ENCODE measurements at places on chromosomes 16 and 17.

DNA sequence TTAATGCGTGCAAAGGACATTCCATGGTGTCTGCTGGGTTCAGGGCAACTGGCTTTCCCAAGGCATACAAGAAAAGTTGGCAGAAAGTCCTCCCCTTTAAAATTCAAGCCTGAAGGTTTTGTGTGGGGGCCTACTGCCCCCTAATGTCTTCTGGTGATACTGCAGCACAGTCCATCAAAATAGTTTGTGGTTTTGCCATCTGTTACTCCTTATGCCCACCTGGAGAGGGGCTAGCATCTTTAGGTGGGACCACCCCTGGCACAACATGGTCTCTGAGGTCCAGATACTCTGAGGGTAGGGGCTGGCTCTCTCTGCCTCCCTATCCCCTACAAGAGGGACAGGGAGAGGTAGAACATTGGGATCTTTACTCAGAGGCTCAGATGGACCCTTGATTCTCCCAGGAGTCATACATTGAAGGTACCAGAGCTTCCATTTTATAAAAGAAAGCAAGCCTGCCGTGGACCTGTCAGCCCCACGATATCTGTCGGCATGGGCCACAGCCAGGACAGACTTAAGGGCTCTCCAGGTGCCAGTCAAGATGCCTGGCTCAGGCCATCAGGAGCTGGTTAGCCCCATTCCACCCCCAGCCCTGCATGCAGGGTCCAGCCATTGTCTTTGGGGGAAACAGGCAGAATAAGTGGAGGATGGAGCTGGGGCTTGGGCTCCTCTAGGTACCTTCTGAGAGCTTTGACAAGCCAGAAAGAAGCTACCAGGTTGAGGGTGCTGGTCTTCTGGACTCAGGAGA is 6.3 kb downstream of the ESRP2 start:
- peak; percentile 82 for DNase-seq

DNA sequence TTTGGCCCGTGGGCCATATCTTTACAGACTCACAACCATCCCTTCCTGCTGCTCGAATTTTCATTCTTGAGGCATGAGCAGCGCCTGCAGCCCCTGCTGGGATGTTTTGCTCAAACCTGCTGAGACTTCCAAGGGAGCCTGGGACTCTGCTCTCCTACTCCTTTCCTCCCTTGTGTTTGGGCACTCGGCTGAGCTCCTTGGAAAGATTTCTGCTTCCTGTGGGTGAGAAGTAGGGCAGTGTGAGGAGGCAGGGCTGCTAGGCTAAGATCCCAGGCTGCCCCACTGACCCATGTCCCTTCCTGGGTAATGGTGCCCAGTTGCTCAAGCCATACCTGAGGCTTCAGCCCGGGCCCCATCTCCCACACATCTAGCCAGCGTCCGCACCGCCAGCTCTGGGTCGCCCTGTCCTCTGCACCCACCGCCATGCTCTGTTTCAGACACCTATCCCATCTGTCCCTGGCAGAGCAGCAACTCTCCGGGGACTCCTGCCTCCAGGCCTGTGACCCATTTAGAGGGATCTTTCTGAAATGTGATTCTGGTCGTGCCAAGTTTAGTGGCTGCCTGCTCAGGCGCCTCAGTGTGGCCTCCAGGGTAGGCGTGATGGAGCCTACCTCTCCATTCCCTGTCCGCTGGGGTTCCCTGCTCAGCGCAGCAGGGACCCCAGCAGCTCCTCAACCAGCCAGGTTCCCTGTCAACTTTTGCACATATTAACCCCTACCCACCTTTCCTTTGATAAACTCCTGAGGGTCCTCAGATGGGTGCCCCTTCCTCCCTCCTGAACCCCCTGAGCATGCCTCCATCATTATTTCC is 190.1 kb downstream of the CCDC182 start:
- no peak for DNase-seq

GRCh38 chr17:19387921-19388521 is 1.0 kb upstream of the MFAP4 start:
- DNase-seq: no peak

GRCh38 chr17:4492721-4493561 is 5.7 kb upstream of the SPNS2 start:
- DNase-seq: peak; percentile 48

DNA sequence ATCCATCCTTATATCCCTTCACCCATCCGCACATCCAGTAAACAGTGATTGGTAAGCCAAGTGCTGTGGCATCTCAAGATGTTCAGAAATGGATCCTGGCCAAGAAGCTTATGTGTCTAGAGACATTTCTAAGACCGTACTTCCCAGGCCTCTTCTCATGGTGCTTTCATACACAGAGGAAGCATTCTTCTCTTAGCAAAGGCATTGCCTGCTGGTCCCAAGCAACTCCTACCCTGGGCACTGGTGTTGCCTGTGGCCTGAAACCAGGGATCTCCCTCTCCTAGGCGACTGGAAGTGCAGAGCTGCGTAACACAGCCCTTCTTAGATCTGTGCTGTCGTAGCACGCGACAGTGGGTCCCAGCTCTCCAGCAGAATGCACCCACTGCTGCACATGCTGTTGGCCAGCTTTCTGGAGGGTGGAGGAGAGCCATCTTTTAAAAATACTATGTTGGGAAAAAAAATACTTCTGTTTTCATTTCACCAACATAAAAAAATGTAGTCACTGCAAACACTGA is 182.9 kb downstream of the CCDC182 start:
- no peak for DNase-seq

DNA sequence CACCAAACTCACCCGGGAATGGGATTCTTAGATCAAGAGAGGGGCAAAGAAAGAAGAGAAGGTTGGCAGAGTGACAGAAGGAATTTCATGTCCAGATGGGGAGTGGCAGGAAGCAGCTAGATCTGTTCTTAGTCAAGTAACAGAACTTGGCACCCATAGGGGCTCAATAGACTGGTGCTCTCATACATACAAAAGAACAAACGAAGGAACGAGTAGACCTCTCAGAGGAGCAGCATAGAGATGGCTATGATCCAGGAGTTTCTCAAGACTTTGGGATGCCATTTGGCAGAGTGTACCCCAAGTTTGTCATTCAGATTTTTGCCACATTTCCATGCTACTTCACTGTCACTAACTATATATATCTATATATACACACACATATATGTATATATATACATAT is 47.9 kb downstream of the GINS3 start:
- no peak for DNase-seq

DNA sequence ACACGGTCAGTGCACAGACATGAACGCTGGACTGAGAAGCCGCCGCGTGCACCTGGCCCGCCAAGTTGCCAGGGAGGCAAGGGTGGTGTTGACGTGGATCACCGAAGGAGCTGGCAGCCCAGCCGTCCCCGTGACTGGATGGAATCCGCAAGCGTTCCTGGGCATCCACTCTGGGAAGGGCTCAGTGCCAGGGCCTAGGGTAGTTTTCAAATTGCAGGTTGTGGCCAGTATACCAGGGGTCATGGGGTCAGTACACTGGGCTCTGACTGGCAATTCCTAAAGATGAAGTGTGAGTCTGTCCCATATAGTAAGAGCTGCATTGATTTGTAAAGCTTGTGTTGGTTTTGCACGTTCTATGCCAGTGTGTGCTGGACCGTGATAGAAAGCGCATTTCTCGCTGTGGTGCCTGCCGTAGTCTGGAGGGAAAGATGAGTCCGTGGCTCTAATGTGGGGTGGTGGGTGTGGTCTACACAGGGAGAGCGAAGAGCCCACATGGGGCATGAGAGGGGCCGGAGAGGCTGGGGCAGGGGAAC is 21.1 kb upstream of the METRNL start:
- no peak for DNase-seq

DNA sequence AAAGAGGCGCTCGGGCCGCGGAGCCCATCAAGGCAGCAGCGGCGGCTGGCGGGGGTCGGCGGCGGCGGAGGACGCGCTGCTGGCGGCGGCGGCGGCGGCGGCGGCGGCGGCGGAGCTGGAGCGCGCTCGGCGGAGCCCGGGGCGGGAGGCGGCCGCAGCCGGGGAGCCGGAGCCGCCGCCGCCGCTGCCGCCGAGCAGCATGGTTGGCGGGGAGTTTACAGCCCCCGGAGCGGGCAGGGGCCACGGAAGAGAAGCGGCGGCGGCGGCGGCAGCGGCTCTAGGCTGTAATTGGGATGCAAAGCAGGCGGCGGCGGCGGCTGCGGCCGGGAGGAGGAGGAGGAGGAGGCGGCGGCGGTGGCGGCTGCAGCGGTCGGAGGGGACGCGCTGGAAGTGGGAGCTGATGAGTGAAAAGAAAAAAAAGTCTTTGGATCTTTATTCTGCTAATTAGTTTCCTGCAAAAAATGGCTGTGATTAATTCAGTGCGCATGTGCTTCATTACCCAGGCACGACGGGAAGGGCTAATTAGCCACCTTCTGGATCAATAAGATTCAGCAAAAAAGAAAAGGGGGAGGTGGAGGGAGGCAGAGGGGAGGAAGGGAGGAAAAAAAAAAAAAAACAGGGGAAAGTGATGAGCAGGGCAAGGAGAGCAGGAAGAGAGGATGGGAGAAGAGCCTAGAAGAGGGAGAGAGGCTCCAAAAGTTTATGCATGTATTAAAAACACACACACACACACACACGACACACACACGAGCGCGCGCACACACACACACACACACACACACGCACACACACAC is 10.9 kb upstream of the ZFHX3 start:
- DNase-seq: no peak

- DNase-seq: peak; percentile 45
Observed at GRCh38 chr17:55295411-55296170, 30.8 kb downstream of the HLF start.

DNA sequence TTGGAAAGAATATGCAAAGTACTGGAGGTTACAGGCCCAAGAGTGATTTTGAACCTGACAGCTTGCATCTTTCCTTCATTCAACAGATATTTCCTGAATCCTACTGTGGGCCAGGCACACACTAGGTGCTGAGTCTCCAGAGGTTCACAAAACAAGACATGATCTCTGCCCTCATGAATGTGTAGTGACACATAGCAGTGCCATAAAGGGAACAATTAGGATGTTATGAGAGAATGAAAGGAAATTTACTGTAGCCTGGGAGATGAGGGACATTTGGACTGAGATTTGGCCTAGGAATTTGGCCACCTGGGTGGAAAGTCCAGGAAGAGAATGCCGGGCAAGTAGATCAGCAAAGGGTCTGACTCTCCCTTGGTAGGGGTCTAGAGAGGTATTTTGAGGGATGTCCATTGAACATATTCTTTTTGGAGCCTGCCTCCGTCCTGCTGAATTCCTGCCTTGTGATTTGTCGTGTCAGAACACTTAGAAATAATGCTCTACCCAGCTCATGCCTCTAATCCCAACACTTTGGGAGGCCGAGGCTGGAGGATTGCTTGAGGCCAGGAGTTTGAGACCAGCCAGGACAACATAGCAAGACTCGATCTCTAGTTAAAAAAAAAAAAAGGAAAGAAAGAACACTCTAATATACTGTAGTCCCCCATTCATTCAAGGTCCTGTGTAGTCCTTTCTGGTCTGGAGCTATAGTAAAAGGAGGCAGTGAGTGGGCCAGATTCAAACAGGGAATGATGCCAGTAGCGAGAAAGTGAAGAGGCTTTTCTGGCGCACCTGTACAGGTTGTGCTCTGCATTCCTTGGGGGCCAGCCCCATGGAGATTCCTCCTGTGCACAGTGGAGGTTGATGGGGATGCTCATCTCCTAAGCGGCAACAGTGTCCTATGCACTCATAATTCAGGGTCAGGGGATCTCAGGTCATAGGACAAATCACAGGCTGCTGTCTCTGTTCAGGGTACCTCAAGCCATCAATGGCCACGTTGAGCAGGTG is 90.6 kb upstream of the CLEC18A start:
- no peak for DNase-seq

DNA sequence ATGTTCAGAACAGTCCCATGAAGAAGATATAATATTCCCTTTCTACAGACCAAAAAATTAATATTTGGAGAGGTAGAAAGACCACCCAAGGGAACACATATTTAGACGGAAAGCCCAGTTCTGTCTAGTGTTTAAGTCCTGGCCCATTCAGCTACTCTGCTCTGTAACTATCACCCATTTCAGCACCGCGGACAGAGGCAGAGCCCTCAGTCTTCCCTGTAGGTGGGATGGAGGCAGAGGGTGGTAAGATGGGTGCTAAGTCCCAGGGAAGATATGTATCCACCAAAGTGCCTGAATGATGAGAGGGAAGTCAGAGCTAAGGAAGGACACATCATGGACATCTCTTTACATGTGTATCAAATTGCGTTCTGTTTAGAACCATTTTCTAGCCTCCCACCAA is 27.8 kb upstream of the C16orf78 start:
- peak; percentile 2 for DNase-seq

GRCh38 chr17:3669548-3669947 is 936 bp downstream of the EMC6 start:
- DNase-seq: peak; percentile 43

GRCh38 chr17:4782652-4783051 is 3.5 kb downstream of the VMO1 start:
- DNase-seq: peak; percentile 52

DNA sequence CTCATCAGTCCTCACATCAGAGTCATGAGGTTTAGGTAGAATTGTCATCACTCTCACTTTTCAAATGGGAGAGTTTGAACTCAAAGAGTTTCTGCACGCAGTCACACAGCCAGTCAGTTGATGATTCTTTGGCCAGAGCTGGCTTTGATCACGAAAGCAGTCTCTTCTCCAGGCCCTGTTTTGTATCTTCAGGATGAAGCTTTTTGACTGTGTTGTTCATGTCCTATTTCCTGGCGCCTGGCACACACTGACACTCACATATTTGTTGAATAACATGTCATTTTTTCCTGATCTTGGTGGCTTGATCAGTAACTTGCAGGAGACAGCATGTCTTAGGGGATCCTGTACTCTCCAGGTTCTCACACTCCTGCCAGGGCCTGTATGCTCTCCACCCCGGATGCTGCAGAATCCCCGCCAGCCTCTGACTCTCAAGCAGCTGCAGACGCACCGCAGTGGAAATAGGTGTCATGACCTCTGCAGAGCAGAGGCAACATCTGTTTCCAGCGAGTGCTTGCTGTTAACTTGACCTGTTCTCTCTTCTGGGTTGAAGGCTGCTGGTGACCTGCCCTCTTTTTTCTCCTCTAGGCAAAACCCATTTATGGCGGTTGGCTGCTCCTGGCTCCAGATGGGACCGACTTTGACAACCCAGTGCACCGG is 33.0 kb downstream of the MPRIP start:
- peak; percentile 52 for DNase-seq

DNA sequence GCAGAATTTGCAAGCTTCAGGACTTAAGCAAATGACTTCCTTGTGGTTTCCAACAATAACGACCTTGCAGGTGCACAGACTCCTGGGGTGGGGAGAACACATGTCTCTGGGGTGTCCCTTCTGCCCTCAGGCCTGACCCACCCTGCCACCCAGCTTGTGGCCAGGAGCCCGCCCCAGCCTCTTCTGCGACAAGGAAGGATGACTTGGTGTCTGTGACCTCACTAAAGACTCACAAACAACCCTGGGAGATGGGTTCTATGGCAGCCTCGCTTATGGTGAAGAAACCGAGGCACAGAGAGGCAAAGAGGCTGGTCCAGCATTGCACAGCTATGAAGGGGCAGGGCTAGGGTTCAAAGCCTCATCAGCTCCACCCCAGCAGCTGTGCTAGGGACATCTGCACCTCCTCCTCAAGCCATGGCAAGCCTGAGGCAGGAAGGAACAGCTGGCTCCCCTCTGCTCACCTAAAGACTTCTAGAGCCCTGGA is 2.6 kb downstream of the ATP2A3 start:
- no peak for DNase-seq

- no peak for DNase-seq
Observed at GRCh38 chr17:43490621-43491020, 6.8 kb downstream of the DHX8 start.

GRCh38 chr16:27495191-27495590 is 54.5 kb downstream of the GTF3C1 start:
- no peak for DNase-seq

Data from erythroblast (primary cell).